Spinal cord (tissue), 10 donors: ENCODE measurements at places on chromosomes 1 and 21. TPM values are rescaled to one million over a fixed set of nuclear protein-coding genes. Genes with fewer than 3 reads are reported as not detected.

DNA sequence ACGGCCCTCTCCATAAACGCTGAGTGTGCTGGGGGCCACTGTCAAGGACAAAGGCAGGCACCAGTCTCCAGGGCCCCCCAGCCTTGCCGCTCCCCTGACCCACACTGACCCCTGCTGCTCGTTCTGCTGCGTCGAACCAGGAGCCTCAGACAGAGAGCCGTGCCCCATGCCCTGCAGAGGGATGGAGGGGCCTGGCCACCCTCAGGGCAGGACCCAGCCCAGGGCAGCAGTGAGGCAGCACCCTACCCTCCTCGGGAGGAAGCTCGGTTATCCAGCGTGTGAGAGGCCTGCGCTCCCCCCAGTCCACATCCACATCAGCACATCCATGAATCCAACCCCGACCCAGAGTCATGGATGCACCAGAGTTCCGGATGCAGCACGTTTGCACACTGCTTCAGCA lies 15.1 kb downstream of the WDR4 start:
- DNase-seq: no peak

DNA sequence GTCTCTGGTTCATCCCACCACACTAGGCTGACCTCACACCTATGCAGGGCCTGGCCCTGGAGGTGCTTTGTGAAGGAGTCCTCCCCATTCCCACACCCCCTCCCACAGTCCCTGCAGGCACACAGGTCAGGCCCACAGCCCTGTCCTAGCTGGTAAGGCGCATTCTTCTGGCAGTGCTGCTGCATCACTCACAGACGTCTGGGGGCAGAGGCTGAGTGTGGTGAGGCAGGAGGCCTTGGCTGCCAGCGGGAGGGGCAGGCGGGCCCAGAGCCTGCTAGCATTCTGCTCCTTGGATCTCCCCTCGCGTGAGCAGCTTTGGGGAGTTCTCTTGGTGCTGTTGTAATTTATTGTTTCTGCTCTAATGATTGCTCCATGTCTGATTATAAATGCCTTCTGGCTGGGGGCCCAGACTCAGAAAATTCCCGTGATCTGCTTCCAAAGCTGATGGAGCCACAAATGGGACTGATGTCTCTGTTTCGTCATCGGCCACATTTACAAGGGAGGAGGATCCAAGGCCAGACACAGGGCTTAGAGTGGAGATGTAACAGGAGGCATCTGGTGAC lies 62.9 kb downstream of the TRABD2B start:
- peak; percentile 76 for DNase-seq

GRCh38 chr1:204507317-204508105 lies 8.7 kb upstream of the MDM4 start:
- peak; percentile 90 for DNase-seq

DNA sequence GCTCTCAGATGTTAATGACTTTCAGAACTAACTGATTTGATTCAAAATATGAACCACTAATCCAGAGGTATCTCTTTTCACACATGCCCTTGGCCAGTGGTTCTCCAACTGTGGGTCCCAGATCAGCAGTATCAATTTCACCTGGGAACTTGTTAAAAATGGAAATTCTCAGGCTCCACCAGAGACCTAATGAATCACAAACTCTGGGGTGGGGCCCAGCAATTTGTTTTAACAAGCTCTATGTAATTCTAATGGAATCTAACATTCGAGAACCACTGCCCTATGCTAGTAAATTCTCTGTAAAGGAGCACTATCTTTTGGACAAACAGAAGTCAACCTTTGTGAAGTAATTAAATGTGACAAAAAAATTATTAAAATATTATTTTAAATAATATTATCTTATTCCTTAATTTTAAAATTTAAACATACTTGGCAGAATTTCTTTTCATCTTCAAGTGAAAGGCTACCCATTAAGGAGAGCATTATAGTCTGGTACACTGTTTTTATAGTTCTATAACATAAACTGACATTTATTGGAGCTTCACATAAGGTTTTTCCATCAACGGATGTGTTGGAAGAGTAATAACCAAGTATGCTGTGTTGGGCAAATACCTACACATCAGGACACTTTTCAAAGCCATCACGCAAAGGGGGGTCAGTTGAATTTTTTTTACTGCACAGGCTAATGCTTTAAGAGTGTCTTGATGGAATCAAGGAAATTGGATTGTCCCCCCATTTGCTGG lies 130.4 kb downstream of the LHX4 start:
- no peak for DNase-seq

GRCh38 chr1:196098000-196098399 lies 510.2 kb downstream of the KCNT2 start:
- DNase-seq: no peak

DNASE2B gene
- 0.22 TPM for total RNA-seq

PROX1 gene
- total RNA-seq: 12.3 TPM

ELF3 gene
- total RNA-seq: 1.2 TPM
